ENCODE measurements at places on chromosomes 1 and 21.
A peak's percentile ranks its signal among the peaks of the same experiment; 100 is the strongest.

DNA sequence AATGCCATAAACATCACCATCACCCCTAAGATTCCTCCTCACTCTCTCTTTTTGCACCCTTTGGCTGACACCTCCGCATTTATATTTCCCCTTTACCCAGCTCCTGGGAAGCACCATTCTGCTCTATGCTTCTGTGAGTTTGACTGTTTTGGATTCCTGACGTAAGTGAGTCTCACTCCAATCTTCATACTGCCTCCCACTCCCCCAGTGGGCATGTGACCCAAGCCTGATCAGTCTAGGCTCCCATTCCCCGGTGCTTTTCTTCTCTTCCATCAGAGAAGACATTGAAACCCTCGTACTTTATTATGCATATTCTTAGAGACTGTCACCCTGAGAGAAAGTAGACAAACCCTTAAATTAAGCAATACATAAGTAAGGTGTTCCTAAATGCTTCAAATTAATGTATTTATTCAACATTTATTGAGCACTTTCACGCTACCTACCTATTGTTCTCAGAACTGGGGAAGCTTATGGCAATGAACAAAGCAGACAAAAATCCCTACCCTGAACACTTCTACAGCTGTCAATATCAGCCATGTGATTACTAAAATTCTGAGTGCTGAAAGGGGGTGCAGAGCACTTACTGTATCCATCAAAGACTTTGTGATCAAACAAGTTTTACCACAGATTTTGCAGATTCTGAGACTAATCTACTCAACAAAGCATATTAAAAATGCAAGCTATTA lies 43.4 kb upstream of the DIPK1A start:
- DNase-seq, result no peak

DNA sequence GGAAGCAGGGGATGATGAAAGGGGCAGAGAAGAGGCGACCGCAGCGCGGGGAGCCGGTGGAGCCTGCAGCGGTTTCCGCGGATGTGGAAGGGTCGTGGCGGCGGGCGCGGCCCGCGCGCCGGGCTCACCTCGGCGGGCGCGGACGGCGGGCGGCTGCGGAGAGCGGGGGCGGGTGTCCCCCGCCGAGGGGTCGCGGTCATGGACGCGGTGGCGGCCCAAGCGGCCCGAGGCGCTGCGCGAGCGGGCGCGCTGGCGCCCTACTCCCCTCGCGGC lies 572 bp downstream of the LPGAT1 start:
- peak; percentile 35 for DNase-seq

GRCh38 chr1:31799196-31799894 lies 16.5 kb downstream of the SPOCD1 start:
- no peak for DNase-seq

DNA sequence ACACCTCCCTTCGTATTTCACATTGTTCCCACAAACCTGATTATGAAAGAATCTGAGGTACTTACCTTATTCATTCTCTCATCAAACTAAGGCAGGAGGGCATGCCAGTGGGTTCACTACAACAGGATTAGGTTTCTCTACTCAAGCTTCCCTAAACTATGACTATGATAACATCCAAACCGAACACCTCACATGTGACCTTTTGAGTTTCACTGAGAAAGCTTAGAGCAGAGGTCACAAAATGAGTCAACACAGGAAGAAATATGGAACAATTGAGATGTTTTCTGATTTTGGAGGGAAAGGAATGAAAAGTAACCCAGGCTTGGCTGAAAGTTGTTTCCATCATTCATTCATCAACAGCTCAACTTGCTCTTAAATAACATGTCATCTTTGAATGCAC lies 24.1 kb downstream of the UBR4 start:
- DNase-seq, result no peak

DNA sequence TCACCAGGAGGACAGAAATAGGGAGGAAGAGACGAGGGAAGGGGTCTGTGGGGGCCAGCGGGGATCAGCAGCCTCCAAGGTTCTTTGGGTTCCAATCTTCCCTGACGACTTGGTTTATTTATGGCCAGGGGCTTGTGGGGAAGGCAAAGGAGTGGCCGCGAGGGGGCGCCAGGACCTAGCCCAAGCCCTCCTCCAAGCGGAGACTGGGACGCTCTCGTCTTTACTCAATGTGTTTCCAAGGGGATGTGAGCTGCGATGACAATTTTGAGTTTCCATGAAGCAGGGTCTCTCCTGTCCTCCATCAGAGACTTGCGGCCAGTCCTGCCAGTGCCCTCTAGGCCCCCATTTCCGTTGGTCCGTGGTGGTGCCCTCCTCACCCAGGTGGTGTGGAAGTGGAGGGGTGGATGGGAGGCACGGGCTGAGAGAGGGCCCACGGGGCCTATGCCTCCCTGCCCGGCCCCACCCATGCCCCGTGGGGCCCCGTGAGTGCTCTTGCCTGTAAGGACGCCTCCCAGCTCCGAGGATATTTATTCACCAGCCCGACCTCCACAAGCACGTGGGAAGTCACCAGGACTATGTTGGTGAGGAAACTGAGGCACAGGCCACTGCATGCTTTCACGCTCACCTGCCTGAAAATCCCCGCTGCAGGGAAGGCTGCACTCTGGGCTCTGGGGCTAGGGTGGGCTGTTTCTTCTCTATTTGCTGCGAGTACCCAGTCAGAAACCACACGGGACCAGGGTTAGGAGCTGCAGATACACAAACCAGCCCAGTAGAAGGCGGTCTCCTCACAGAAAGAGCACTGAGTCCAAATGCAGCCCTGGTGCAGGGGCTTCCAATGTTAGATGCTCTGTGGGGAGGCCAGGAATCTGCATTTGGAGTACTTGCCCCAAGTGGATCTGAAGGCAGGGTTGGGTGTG lies 26.5 kb downstream of the DMRTB1 start:
- DNase-seq, result peak; percentile 80

- no peak for DNase-seq
These were observed 8.7 kb upstream of the LSM10 start for GRCh38 chr1:36406440-36406839.

GRCh38 chr1:156497743-156498431 lies 2.7 kb downstream of the MEF2D start:
- no peak for DNase-seq

Data from activated naive CD8-positive, alpha-beta T cell treated with anti-CD3 and anti-CD28 coated beads, Interleukin-2, amount 50 U/mL, for 24 hours (primary cell).